RWPE2 (cell line): ENCODE measurements at places on chromosomes 16 and 17.

DNA sequence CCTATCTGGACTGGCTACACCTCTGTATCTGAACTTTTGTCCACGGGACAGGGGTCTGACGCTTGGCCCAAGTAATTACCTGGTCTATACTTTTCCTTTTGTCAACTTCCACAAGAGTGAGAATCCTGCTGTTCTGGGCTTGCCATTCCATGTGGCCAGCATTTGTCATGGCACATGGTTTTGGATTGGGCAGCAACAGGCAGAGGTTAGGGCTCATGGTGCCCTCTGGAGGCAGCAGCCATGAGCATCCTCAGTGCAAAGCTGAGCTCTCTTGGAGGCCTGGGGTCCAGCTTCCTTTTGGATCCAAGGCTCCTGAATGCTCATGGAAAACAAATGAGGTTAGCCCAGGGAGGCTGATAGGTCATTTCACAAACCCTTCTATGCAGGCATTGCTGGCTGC is 7.5 kb upstream of the EDC4 start:
- no peaks in the 10 kb centered on the region for H3K27me3 ChIP-seq
- H3K4me1 ChIP-seq, result peaks cover 9% of the 10 kb centered on the region
- H3K27ac ChIP-seq, result no peak overlapping the region
- peaks cover 72% of the 10 kb centered on the region for H3K36me3 ChIP-seq

GRCh38 chr16:17397499-17397891 is 73.3 kb downstream of the XYLT1 start:
- DNase-seq, result no peak
- H3K36me3 ChIP-seq, result no peaks in the 10 kb centered on the region
- H3K4me1 ChIP-seq, result no peaks in the 10 kb centered on the region
- no peaks in the 10 kb centered on the region for H3K27me3 ChIP-seq

- H3K36me3 ChIP-seq, result no peaks in the 10 kb centered on the region
- DNase-seq, result no peak
- H3K4me1 ChIP-seq, result peaks cover 6% of the 10 kb centered on the region
- H3K4me3 ChIP-seq, result no peak overlapping the region
- no peaks in the 10 kb centered on the region for H3K27me3 ChIP-seq
These were observed 58.2 kb downstream of the PLCG2 start for GRCh38 chr16:81837312-81837751.

DNA sequence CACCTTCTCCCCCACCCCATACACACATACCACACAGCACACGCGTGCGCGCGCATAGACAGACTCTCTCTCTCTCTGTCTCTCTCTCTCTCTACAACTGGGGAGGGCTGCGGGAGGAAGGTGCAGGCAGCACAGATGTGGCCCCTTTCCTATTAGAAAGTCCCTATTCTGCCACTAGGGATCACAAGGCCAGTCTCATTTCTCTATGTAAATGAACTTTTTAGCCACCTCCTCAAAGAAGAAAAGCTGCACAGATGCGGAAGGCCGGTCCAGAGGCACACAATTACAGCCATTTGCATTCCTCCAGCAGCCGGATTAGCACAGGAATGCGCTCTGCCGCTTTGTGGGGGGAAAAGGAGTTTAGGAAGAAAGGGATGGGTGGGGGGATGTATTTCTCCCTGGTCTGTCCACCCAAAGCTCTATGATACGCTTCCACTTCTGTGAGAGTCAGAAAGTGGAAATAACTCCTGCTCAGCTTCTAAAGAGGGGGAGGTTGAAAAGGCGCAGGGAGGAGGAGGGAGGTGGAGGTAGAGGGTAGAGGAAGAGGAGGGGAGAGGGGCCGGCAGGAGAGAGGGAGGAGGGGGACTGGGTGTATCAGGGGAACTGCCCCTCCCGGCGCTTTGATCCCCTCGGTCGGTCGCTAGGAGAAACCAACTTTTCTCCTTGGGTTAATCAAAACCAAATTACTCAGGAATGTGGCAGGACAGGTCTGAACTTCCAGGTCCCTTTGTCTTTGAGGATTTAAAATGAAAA is 11.7 kb downstream of the ZFHX3 start:
- peak overlapping the region; percentile 6 for H3K27ac ChIP-seq
- no peak for DNase-seq
- H3K36me3 ChIP-seq, result no peaks in the 10 kb centered on the region
- H3K4me1 ChIP-seq, result peaks cover 25% of the 10 kb centered on the region

GRCh38 chr16:88499836-88500251 is 46.8 kb downstream of the ZFPM1 start:
- H3K4me1 ChIP-seq, result no peaks in the 10 kb centered on the region
- H3K27me3 ChIP-seq, result no peaks in the 10 kb centered on the region
- H3K27ac ChIP-seq, result no peak overlapping the region
- no peak overlapping the region for H3K4me3 ChIP-seq

GRCh38 chr16:24094660-24095059 is 161.5 kb upstream of the CACNG3 start:
- H3K36me3 ChIP-seq, result no peaks in the 10 kb centered on the region
- no peaks in the 10 kb centered on the region for H3K4me1 ChIP-seq
- no peak overlapping the region for H3K4me3 ChIP-seq
- H3K27me3 ChIP-seq, result no peaks in the 10 kb centered on the region
- no peak overlapping the region for H3K27ac ChIP-seq
- no peak for DNase-seq

DNA sequence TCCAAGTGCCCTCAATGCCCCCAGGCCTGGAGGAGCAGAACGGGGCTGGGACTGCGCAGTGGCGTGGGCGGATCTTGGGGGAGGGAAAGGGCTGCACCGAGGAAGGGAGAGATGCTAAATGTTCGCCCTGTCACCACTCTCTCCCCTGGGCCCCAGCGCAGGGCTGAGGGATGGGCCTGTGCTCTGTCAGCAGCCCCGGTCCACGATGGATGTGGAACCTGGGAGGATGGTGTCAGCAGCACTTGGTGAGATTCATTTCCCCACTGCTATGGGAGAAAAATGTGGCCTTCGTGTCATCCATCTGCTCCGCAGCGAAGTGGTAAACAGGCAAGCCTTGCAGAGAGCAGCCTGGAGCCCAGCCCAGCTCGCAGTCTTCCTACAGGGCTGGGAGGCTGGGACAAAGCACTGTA is 72.0 kb downstream of the TMEM132E start:
- no peak overlapping the region for H3K4me3 ChIP-seq
- no peaks in the 10 kb centered on the region for H3K36me3 ChIP-seq
- H3K27ac ChIP-seq, result no peak overlapping the region
- no peak for DNase-seq
- no peaks in the 10 kb centered on the region for H3K4me1 ChIP-seq
